ENCODE measurements at places on chromosomes 11 and 22. TPM values are rescaled to one million over a fixed set of nuclear protein-coding genes. Genes with fewer than 3 reads are reported as not detected.
A peak's percentile ranks its signal among the peaks of the same experiment; 100 is the strongest.

DNA sequence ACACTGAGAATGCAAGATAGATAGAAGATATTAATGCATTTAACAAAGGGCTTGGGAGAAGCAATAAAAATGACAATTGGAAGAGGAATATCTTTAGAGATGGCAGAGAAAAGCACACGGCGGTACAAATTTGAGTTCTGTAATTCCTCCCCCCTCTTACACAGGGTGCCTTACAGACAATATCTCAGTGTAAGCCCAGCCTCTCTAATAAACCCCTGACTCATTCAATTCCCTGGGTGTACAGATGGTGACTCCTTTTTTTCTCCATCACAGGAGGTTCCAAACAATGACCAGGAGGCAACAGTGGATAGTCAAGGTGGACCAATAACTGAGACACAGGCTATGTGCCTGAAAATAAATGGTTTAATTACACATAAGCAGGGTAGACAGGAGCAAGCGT, 598.6 kb downstream of the OPCML start:
- no peak overlapping the region for H3K27ac ChIP-seq
- no peaks in the 10 kb centered on the region for H3K36me3 ChIP-seq
- H3K4me3 ChIP-seq = no peak overlapping the region
- H3K27me3 ChIP-seq = no peaks in the 10 kb centered on the region

DNA sequence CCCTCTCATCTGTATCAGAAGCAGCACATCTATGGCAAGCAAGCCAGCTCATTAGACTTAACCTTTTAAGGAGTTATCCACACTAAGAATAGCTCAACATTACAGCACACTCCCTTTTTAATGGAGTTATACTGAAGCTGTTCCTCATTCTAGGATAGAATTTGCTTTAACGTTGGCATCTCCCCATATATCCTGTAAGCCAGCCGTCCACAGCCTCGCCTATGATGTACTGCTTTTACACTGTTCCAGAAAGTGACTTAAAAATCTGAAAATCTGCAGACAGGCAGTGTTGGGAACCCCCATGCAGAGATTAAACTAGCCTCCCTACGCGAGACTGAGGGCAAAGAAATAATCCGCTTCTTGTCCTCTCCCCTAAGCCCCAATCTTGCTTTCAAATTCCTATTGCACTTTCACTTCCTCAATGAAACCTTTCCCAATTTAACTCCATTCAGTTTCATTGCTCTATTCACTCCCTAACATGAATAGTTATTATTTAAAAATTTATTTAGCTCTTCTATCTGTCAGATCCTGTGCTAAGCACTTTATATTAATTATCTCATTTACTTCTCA, 225.0 kb downstream of the BLID start:
- DNase-seq = no peak
- H3K27ac ChIP-seq = no peak overlapping the region
- no peaks in the 10 kb centered on the region for H3K36me3 ChIP-seq
- H3K27me3 ChIP-seq = no peaks in the 10 kb centered on the region
- H3K4me1 ChIP-seq = no peaks in the 10 kb centered on the region
- H3K4me3 ChIP-seq = no peak overlapping the region

- no peaks in the 10 kb centered on the region for H3K4me1 ChIP-seq
- no peak overlapping the region for H3K27ac ChIP-seq
- no peaks in the 10 kb centered on the region for H3K36me3 ChIP-seq
- no peaks in the 10 kb centered on the region for H3K27me3 ChIP-seq
- DNase-seq = no peak
Measured at GRCh38 chr11:73585834-73586575, 11.9 kb downstream of the FAM168A start.

DNA sequence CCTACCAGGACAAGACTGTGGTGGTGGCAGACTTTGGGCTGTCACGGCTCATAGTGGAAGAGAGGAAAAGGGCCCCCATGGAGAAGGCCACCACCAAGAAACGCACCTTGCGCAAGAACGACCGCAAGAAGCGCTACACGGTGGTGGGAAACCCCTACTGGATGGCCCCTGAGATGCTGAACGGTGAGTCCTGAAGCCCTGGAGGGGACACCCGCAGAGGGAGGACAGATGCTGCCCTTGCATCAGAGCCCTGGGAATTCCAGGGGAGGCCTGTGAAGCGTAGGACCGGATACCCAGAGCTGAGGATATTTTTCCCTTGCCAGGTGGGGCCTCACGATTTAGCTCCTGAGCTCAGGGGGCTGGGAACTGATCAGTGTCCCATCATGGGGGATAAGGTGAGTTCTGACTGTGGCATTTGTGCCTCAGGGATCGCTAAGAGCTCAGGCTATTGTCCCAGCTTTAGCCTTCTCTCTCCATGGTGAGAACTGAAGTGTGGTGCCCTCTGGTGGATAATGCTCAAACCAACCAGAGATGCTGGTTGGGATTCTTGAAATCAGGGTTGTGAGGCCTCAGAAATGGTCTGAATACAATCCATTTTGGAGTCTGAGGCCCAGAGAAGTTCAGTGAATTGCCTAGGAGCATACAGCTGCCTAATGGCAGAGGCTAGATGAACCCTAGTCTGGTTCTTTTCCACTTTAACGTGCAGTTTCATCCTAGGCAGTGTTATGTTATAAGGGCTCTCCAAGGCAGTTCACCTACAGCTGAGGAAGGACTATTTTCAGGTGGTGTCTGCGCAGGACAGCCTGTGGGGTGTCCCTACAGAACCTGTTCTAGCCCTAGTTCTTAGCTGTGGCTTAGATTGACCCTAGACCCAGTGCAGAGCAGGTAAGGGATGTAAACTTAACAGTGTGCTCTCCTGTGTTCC, 19.5 kb downstream of the PIK3IP1 start:
- no peaks in the 10 kb centered on the region for H3K27me3 ChIP-seq
- H3K27ac ChIP-seq = no peak overlapping the region
- H3K36me3 ChIP-seq = peaks cover 23% of the 10 kb centered on the region
- no peak overlapping the region for H3K4me3 ChIP-seq

- no peaks in the 10 kb centered on the region for H3K27me3 ChIP-seq
- no peak for DNase-seq
- no peaks in the 10 kb centered on the region for H3K36me3 ChIP-seq
Measured at GRCh38 chr11:82176365-82176764, 557.3 kb downstream of the FAM181B start.

DNA sequence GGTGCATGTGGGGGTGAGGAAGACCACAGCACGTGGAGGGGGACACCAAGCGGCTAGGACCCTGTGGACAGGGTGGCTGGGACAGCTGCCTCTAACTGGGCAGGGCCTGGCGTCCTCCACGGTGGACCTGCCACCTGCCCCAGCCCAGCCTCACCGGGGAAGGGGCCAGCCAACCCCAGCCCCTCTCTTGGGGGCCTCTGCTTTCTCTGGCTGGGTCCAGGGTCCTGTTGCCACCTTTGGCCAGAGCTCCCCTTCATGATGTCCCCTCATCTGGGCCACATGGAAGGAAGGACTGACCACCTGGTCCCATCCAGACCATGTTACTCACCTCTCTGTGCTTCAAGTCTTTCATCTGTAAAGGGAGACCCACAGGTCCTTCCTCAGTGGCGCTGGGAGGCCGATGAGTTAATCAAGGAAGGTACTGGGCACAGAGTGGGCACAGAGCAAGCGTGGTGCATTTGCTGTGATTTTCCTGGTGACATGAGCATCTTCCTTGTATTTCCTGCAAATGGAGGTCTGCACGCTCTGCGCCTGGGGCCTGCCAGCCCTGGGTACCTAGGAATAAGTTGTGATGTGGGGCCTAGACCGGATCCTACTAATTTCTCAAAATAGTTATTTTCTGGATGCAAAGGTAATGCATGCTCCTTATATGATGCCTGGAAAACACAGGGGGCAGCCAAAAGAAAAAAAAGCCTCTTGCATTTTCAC, 538.4 kb downstream of the TBC1D22A start:
- H3K4me3 ChIP-seq = no peak overlapping the region
- H3K4me1 ChIP-seq = no peaks in the 10 kb centered on the region
- no peak overlapping the region for H3K27ac ChIP-seq
- DNase-seq = no peak
- no peaks in the 10 kb centered on the region for H3K36me3 ChIP-seq
- H3K27me3 ChIP-seq = no peaks in the 10 kb centered on the region

DNA sequence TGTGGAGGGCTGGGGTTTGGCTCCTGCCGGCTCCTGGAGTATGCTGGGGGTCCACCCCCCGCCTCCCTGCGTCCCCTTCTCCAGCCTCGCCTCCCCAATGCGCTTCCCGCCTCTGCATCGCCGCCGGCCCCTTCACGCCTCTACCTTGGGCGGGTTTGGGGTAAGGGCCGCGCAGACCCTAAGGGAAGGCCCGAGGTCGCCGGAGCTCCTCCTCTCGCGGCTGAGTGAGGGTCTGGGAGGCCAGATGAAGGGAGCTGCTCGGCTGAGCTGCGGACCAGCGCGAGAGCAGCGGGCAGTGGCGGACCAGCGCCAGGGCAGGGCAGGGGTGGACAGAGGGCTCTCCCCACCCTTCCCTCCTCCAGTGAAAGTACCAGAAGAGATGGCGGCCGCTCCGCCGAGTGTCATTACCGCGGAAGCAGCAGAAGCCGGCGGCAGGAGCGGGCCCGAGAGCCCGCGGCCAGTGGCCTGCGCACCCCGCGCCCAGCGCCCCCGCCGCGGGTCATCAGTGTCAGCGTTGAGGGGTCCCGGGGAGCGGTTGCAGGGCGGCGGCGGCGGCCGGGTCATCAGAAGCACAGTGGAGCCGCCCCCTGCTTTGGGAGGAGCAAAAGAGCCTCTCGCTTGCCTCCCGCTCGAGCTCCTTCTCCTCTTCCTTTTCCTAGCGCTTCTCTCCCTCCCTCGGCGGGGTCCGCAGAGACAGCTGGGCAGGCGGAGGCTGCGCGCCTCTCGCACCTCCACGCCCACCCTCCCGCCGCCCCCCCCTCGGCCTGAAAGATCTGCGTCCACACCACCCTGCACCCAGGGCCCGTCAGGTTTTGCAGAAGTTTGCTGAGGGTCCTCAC, 255.6 kb upstream of the CADM1 start:
- DNase-seq = no peak
- H3K4me3 ChIP-seq = peak overlapping the region; percentile 56
- H3K27me3 ChIP-seq = peaks cover 13% of the 10 kb centered on the region
- H3K27ac ChIP-seq = peak overlapping the region; percentile 22
- no peaks in the 10 kb centered on the region for H3K4me1 ChIP-seq

DNA sequence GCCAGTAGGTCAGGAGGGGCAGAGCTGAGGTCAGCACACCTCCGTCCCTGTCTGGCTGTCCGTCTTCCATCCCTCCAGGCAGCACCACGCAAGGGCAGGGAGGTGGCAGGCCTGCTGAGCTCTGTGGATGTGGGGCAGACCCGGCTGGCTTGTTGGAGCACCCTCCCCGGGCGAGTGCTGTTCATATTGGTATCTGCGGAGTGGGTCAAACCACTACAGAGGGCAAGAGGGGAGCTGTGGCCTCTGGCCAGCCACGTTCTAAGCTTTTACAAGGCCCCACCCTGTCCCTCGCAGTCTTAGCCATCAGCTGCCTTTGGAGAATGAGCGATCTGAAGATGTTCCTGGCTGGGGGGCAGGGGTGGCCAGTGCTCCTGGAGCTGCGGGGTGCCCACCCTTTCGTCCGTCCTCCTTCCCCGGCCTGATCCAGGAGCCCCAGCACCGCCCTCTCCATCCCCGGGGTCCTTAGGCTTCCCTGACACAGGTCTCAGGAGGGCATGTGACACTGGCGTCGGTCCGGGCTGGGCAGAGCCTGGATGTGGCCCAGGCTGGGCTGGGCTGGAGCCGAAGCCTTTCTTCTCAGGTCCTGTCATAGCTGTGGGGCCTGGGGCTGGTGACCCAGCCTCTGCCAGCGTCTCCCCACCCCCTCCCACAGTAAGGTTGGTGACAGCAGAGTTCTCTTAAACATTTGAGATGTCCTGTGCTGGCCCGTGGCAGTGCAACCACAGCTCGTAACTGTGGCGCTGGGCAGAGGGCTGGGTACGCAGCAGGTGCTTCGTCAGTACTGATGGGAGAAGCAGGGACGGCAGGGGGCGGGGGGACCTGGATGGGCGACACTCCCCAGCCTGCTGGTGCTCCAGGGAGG, 31.7 kb upstream of the GRAMD4 start:
- no peak for DNase-seq
- no peaks in the 10 kb centered on the region for H3K27me3 ChIP-seq
- H3K27ac ChIP-seq = no peak overlapping the region
- H3K36me3 ChIP-seq = no peaks in the 10 kb centered on the region
- no peak overlapping the region for H3K4me3 ChIP-seq

DNA sequence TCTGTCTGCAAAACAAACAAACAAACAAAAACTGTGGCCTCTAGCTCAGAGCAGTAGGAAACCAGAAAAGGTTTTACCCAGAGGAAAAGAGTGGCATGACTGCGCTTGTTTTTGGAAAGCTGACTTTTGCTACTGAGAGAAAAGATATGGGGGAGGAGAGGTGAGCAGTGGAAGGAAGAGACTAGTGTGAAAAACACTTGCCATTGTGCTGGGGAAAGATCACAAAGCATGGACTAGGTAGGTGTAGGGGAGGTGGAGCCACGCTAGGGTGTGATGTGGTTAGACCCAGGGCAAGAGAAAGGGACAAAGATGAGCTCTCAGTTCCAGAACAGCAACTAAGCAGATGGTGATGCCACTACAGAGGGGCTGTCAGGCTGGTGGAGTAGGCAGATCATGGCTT, 319.2 kb downstream of the LARGE1 start:
- no peak overlapping the region for H3K4me3 ChIP-seq
- DNase-seq = no peak
- no peaks in the 10 kb centered on the region for H3K36me3 ChIP-seq

DNA sequence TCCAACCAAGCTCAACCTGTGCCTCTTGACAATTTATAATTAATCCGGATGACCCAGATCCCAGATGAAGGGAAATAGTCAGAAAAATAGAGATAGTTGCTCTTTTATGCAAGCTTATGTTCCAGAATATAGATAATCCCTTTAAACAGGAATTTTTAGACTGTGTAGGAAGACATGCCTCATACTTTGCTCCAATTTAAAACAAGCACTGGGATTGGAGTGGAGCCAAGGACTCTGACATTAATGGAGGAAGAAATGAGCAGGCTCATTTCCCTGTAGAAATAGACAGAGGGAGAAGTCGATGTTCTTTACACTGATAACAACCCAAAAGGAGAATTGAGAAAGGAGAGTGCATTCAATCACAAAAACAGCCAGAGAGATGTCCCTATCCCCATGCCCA, 70.1 kb upstream of the LRRC55 start:
- no peak overlapping the region for H3K27ac ChIP-seq
- DNase-seq = no peak
- no peaks in the 10 kb centered on the region for H3K36me3 ChIP-seq
- no peaks in the 10 kb centered on the region for H3K4me1 ChIP-seq
- H3K4me3 ChIP-seq = no peak overlapping the region

GRCh38 chr11:118602331-118602730, 5.1 kb upstream of the PHLDB1 start:
- H3K27me3 ChIP-seq = no peaks in the 10 kb centered on the region
- H3K27ac ChIP-seq = no peak overlapping the region
- no peak overlapping the region for H3K4me3 ChIP-seq
- no peak for DNase-seq

- H3K36me3 ChIP-seq = no peaks in the 10 kb centered on the region
- peak overlapping the region; percentile 10 for H3K4me3 ChIP-seq
- H3K4me1 ChIP-seq = peaks cover 28% of the 10 kb centered on the region
Measured at GRCh38 chr11:1832211-1832919, 2.4 kb upstream of the SYT8 start.

The TBX1 gene
- total RNA-seq = 1.9 TPM

The POTEH gene
- not detected for total RNA-seq

The UPK3A gene
- total RNA-seq = 3.6 TPM
